Stimulated activated CD4-positive, alpha-beta T cell treated with anti-CD3 and anti-CD28 coated beads, TNF-alpha, amount 100 ng/mL, for 1 hour (primary cell): ENCODE measurements at places on chromosomes 12 and 14.
A peak's percentile ranks its signal among the peaks of the same experiment; 100 is the strongest.

DNA sequence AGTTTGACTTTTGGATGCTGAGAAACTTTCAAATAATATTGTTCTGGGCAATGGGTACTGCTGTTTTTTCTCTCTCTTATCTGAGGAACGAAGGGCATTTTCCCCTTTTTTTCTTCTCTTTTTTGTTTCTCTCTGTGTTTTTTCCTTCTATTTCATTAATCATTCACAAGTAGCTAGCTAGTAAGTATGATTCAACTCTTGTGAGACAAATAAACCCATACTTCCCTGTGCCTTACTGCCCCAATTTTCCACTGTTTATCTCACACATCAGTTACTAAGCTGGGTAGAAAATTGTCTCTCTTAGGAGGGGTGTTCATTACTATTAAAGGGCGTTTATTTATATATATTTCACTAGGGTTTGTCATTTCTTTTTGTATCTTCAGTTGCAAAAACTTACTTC, 437.6 kb downstream of the RERGL start:
- DNase-seq = no peak

DNA sequence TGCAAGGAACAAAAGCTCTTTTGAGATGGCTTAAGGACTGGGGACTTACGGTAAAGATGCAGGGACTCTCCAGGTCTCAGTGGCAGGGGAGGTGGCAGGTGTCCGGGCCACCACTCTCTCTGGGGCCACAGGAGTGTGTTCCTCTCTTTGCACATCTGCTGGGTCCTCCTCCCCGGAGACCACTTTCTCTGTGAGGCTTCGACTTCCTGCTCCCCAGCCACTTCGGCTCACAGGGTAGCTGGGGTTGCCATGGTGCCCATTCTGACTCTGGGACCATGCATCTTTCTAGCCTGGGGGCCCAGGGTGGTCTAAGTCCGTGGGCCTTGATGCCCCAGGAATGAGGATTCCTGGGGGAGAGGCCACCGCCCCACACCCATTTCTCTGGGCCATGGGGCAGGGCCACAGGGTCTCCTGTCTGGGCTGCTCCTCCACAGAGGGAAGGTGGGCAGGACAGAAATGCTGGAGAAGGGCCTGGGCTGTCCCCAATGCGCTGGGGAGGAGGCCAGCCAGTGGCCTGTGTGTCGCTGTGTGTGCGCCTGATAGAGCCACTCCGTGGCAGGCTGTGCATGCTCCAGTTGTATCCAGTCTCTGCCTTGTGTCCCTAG, 38.5 kb downstream of the CCDC92 start:
- DNase-seq = no peak

DNA sequence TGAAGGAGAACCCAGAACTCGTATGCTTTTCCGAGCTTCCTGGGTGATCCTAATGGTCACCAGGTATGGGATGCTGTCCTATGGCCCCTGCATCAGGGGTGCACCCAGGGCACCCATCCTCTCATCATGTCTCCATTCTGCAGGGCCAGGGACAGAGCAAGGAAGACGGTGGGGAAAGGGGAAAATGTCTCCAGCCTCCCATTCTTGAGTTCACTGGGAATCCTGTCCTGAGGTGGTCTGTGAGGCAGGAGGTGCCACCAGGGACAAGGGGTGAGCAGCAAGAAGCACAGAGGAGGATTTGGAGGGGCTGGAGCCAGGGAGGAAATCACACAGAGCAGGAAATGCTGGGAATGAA, 14.9 kb upstream of the SLC6A12 start:
- DNase-seq = no peak

DNA sequence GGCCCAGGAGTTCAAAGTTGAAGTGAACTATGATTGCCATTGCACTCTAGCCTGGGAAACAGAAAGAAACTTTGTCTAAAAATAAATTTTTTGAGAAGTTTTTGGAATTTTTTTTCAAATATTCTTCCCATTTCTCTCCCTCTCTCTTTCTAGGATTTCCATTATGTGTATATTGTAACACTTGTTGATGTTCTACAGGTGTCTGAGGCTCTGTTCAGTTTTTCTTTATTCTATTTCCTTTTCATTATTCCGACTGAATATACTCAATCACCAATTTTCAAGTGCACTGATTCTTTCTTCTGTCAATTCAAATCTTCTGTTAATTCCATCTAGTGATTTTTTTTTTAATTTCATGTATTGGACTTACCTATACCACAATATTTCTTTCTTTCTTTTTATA, 48.3 kb upstream of the SLC6A15 start:
- no peak for DNase-seq

DNA sequence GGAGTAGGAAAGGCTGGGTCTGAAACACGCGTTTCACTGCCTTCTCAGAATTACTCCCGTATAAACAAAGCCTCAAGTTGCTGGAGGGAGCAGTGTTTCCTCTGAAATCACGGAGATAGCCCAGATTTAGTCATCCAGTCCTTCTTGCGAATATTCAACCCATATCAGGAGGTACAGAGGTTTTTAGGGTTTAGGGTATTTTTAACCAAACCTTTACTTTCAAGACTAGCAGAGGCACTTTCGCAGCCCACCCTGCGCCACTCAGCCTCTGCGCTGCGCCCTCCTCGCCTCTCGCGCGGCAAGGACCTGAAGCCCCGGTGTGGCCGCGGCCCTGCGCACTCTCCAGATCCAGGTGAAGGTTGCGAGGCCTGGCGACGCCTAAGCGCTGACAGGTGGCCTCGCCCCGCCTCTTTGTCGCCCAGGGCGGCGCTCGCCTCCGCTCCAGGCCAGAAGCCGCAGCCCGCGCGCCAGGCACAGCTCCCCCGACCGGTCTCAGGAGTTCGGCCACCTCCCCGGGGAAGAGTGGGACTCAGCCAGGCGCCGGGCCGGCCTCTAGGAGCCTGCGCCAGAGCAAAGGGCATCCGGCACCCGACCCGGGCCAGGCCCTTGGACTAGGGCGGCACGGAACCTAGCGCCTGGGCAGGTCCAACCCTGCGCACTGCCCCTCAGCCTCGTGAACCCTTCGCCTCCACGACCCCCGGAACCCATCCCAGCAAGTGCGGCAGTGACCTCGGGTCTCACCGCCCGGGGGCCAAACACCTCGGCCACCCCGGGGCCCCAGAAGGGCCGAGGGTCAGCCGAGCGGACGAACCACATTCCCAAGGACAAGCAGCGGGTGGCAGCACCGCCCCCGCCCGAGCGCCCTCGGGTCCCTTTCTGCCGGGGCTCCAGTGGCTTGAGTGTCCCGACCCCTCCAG, 1.8 kb upstream of the SAMD4A start:
- peak; percentile 40 for DNase-seq
